ENCODE measurements at places on chromosomes 3 and 15.

GRCh38 chr3:12476238-12476897 is 7.9 kb upstream of the TSEN2 start:
- no peak for DNase-seq

GRCh38 chr3:12179441-12179840 is 20.7 kb upstream of the TIMP4 start:
- DNase-seq: no peak

DNA sequence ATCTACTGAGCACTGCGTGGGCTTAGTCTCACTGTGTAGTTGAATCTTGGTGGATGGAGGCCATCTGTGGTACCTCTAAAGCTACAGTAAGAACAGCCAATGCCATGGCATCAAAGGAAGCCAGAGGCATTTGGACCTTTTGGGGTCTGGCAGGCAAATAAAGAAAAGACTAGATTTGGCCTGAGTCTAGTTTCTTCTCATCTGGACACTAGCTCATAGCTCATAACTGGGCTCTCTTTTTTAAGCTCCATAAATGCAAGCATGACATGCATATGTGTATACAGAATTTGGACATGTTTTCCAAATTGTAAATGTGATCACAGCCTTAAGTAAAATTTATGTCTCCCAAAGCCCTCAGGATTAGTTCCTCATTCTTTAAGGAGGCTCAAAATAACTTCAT is 107.5 kb downstream of the CNTN6 start:
- no peak for DNase-seq

GRCh38 chr3:25662736-25663320 is 1.9 kb downstream of the TOP2B start:
- no peak for DNase-seq

- no peak for DNase-seq
Observed at GRCh38 chr15:76401285-76401684, 64.7 kb downstream of the ISL2 start.

- DNase-seq: no peak
Observed at GRCh38 chr3:166607933-166608521, 770.8 kb upstream of the BCHE start.

GRCh38 chr15:82566690-82567089 is 26.4 kb upstream of the RPS17 start:
- no peak for DNase-seq

GRCh38 chr3:187044867-187045552 is 94.3 kb downstream of the RPL39L start:
- no peak for DNase-seq

Measured in stimulated activated CD8-positive, alpha-beta memory T cell treated with anti-CD3 and anti-CD28 coated beads, Interleukin-4, amount 100 ng/mL, for 1 hour (primary cell).